ENCODE measurements at places on chromosomes 3 and 15.

- no peak for DNase-seq
These were observed 21.5 kb downstream of the CYFIP1 start for GRCh38 chr15:22958487-22959280.

DNA sequence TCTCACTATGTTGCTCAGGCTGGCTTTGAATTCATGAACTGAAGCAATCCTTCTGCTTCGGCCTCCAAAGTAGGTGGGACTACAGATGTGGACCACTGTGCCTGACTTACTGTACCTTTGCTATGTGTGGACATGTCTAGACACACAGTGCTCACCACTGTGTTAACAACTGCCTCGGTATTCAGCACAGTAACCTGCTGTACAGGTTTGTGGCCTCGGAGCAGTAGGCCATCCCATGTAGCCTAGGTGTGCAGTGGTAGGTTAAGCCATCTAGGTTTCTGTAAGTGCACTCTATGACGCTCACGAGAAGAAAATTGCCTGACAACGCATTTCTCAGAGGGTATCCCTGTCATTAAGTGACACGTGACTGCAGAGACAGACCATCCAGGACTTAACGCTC lies 70.3 kb downstream of the TAMM41 start:
- no peak for DNase-seq

- no peak for DNase-seq
These were observed 159.3 kb downstream of the WDR76 start for GRCh38 chr15:43985976-43986680.

GRCh38 chr15:78130466-78131294 lies 565 bp downstream of the CIB2 start:
- no peak for DNase-seq

DNA sequence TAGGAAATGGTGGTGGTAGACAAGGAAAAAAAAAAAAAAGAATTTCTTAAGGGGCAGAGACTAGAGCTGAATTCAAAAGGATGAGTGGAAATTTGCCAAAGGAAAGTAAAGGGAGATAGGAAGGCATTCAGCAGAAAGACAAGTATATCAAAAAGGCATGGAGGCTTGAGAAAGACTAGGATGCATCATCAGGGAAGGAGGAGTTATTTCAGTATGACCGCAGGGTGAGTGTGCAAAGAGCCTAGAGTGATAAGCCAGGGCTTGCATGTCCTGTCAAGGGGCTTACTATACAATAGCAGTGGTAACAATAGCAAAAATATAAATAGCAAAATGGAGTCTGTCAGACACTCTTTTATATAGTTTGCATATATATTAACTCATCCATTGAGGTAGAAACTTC lies 112.0 kb downstream of the FRMD4B start:
- no peak for DNase-seq

DNA sequence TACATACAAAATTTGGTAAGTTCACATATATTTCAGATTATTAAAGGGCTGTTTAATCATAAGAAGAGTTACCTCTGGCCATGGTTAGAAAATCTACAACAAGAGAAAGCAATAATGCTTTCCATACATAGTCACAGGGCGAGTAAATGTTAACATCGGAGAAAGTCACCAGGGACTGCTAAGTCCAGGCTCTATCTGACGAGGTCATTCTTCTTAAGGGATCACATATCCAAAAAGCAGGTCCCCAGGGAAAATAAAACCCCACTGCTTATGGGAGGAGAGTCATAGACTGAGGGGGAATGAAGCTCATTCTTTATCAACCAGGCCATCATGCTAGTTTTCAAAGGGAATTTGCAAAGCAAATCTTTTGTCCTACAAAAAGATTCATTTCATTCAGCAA lies 3.1 kb downstream of the PCYT1A start:
- no peak for DNase-seq

- peak; percentile 21 for DNase-seq
These were observed at the start of gene DBR1 for GRCh38 chr3:138174421-138175131. TSS of gene DBR1 (minus strand) at chr3:138174921. CDS start at chr3:138174795, 126 bp downstream.

DNA sequence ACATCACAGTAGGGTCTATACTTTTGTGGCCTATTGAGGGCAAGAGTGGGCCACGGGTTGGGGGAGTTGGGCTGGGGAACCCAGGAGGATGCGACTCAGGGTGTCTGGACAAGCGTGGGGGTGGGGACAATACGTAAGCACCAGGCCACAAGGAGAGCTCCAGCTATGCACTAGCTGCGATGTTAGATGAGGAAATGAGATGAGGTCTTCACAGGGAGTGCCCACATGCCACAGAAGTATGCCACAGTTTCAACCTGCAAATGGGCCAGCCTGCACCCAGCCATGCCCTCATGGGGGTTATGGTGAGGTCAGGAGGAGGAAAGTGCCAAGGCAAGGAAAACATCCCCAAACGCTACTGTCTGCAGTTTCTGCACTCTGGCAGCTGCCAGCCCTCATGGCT lies 30.5 kb downstream of the CACNA2D2 start:
- no peak for DNase-seq
